ENCODE measurements at places on chromosomes 7 and 10.

DNA sequence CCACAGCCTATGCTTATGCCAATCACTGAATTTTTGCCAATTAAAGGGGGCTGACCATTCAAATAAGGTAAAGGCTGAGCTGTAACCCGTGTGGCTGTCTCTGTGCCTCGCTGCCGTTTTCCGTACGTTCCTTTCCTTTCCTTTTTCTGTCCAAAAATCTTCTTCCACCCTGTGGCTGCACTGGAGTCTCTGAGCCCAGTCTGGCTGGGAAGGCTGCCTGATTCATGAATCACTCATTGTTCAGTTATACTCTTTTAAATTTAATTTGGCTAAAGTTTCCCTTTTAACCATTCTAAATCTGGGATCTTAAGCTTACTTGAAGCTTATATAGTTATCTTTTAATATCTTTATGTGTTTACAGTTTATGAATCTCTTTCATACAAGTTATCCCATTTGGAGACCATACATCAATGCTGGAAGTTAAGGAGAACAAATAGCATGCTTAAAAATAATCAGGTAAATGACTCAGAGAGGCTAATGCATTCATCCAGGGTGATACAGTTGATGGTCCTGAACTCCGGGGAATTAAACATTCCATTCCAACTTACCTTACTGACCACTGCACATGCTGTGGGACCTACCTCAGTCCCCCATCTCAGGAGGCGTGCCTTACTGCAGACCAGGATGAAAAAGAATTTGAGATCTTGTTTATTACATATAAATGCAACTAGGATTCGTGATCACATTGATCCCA lies 385.3 kb upstream of the ADARB2 start:
- H3K4me3 ChIP-seq: no peak overlapping the region
- H3K4me1 ChIP-seq: no peaks in the 10 kb centered on the region
- DNase-seq: no peak
- no peaks in the 10 kb centered on the region for H3K36me3 ChIP-seq
- no peak overlapping the region for H3K27ac ChIP-seq

DNA sequence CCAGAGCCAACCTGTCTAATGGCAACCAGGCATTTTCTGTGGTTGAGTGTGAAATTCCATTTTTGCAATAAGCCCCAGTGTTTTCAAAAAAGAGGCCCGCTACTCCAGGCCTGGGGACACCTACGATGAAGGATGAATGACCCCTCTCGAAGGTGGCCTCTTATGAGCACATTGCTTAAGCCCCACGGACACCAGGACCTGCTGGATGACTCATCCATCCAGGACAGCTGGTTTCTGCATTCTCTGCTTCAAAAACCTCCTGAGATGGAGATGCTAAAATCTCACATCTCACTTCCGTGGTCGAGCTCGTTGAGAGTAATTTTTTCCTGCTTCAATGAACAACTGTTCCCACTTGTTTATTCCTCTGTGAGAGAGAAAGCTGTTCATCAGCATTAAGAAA lies 150.2 kb upstream of the FZD8 start:
- no peaks in the 10 kb centered on the region for H3K27me3 ChIP-seq
- H3K4me3 ChIP-seq: no peak overlapping the region
- H3K4me1 ChIP-seq: no peaks in the 10 kb centered on the region
- no peak for DNase-seq

- no peaks in the 10 kb centered on the region for H3K4me1 ChIP-seq
- no peaks in the 10 kb centered on the region for H3K36me3 ChIP-seq
- no peak overlapping the region for H3K27ac ChIP-seq
- H3K4me3 ChIP-seq: no peak overlapping the region
Observed at GRCh38 chr10:75512203-75512933, 80.9 kb downstream of the LRMDA start.

DNA sequence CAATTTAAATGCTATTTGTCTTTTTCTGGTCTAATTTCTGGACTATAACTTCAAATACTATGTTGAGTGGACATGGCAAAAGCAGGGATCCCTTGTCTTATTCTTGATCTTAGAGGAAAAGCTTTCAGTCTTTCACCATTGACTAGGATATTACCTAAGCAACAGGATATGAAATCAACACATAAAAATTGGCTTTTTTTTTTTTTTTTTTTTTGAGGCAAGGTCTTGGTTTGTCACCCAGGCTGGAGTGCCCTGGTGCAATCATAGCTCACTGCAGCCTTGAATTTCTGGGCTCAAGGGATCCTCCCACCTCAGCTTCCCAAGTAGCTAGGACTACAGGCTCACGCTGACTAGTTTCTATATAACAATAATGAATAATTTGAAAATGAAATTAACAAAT lies 90.8 kb downstream of the JMJD1C start:
- DNase-seq: no peak
- no peak overlapping the region for H3K27ac ChIP-seq
- no peaks in the 10 kb centered on the region for H3K27me3 ChIP-seq

GRCh38 chr10:129945526-129945925 lies 18.5 kb downstream of the EBF3 start:
- H3K4me1 ChIP-seq: no peaks in the 10 kb centered on the region
- no peak overlapping the region for H3K4me3 ChIP-seq
- no peak for DNase-seq

- peak overlapping the region; percentile 10 for H3K27ac ChIP-seq
- H3K27me3 ChIP-seq: peaks cover 21% of the 10 kb centered on the region
- no peak for DNase-seq
- H3K4me3 ChIP-seq: peak overlapping the region; percentile 65
- H3K36me3 ChIP-seq: peaks cover 13% of the 10 kb centered on the region
Observed at GRCh38 chr7:132485136-132485535, 91.1 kb downstream of the PLXNA4 start.

- no peaks in the 10 kb centered on the region for H3K36me3 ChIP-seq
- H3K27ac ChIP-seq: no peak overlapping the region
- no peaks in the 10 kb centered on the region for H3K4me1 ChIP-seq
Observed at GRCh38 chr10:86244297-86245014, 122.1 kb downstream of the GRID1 start.

GRCh38 chr7:120931243-120931642 lies 19.3 kb upstream of the ING3 start:
- H3K4me3 ChIP-seq: no peak overlapping the region
- H3K27ac ChIP-seq: no peak overlapping the region
- peaks cover 55% of the 10 kb centered on the region for H3K27me3 ChIP-seq
- DNase-seq: no peak

GRCh38 chr10:97647556-97647955 lies 7.1 kb downstream of the PI4K2A start:
- H3K4me3 ChIP-seq: no peak overlapping the region
- no peak for DNase-seq
- H3K27me3 ChIP-seq: no peaks in the 10 kb centered on the region
- peaks cover 26% of the 10 kb centered on the region for H3K4me1 ChIP-seq
- H3K36me3 ChIP-seq: peaks cover 12% of the 10 kb centered on the region
- peak overlapping the region; percentile 84 for H3K27ac ChIP-seq

- DNase-seq: no peak
- no peaks in the 10 kb centered on the region for H3K4me1 ChIP-seq
- no peaks in the 10 kb centered on the region for H3K36me3 ChIP-seq
- H3K4me3 ChIP-seq: no peak overlapping the region
- H3K27ac ChIP-seq: no peak overlapping the region
Observed at GRCh38 chr10:5064656-5065055, 29.6 kb upstream of the AKR1C3 start.

DNA sequence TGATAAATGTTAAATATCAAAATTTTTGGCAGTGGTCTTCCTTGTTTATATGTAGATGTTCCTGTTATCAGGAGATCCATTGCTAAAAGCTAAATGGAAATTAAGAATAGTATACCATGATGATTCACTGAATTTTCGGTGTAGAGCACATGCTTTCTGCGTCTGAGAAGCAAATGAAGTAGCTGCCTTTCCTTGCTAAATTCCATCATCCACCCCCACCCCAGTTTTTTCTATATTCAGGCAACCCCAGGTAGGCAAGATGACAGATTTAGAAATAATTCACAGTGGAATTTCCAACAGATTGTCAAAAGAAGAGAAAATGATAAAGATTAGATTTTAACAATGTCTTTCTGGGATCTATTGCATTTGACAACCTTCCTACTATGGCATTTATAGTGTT lies 231.9 kb downstream of the PLXDC2 start:
- H3K4me3 ChIP-seq: no peak overlapping the region
- H3K27ac ChIP-seq: no peak overlapping the region
- H3K27me3 ChIP-seq: no peaks in the 10 kb centered on the region
- DNase-seq: no peak
- H3K36me3 ChIP-seq: no peaks in the 10 kb centered on the region

GRCh38 chr7:4764402-4765007 lies 10.9 kb upstream of the AP5Z1 start:
- DNase-seq: no peak
- no peak overlapping the region for H3K4me3 ChIP-seq
- H3K27me3 ChIP-seq: no peaks in the 10 kb centered on the region
- peaks cover 18% of the 10 kb centered on the region for H3K36me3 ChIP-seq
- H3K4me1 ChIP-seq: no peaks in the 10 kb centered on the region

DNA sequence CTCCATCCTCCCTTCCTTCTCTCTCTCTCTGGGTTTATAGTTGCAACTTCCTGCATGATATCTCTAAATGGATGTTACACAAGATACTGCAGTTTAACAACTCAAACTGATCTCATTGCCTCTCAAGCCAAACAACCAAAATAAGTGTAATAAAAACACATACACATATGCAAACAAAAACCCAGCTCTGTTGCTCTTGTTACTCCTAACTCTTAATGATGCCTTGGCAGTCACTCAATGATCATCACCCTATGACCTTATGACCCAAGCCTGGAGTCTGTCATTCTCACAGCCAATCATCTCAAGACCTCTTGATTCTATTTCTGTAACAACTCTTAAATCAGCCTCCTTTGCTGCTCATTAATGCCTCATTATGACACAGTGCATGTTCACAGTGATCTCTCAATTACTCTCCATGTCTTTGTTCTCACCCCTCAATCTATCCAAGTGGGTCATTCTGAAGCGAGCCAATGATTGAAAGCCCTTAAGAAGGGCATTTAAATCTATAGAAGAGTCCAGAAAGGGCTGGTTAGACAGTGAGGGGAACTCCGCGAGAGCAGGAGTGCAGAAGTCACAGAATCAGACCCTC lies 210.9 kb downstream of the INHBA start:
- no peak for DNase-seq
- H3K27me3 ChIP-seq: no peaks in the 10 kb centered on the region
- no peaks in the 10 kb centered on the region for H3K36me3 ChIP-seq
- H3K4me3 ChIP-seq: no peak overlapping the region
- H3K27ac ChIP-seq: no peak overlapping the region

- H3K36me3 ChIP-seq: no peaks in the 10 kb centered on the region
- no peak overlapping the region for H3K4me3 ChIP-seq
- no peaks in the 10 kb centered on the region for H3K27me3 ChIP-seq
- no peak overlapping the region for H3K27ac ChIP-seq
- no peak for DNase-seq
Observed at GRCh38 chr10:20502903-20503585, 394.1 kb downstream of the NEBL start.

DNA sequence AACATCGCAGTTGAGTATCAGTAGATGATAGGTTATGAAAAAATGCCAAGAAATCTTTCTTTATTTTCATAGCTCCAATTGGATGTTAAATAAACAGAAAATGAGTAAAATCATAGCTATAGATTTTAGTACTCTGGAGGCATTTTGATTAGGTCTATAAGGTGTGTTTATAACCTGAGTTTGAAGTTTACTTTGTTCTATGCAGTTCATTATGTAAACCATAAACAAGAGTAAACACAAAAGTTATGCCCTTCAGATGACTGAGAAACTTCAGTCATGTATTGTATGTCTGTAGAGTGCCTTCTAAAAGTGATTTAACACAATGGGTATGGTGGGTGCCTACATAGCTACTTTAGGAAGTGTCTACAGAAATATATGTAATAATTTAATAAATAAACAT lies 13.6 kb downstream of the FOXP2 start:
- no peaks in the 10 kb centered on the region for H3K4me1 ChIP-seq
- no peak overlapping the region for H3K4me3 ChIP-seq
- H3K27ac ChIP-seq: no peak overlapping the region
- H3K36me3 ChIP-seq: no peaks in the 10 kb centered on the region

DNA sequence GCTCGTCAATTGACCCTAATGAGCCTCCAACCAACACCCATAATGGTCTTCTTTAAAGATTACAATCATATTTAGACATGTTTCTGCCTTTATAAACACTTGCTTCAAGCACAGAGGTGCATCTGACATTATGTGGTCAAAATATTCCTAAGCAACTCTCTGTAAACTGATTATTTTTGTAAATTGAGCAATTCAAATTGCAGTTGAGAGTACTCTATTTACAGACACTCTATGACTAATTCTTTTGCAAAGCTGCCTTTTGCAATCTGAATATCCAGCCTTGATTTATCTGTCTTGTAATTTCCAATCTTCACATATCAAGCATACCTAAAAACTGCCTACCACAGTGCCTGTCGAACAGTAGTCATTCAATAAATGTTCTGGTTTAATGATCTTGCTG lies 112.0 kb downstream of the PDE1C start:
- no peak overlapping the region for H3K4me3 ChIP-seq
- no peak overlapping the region for H3K27ac ChIP-seq
- H3K4me1 ChIP-seq: no peaks in the 10 kb centered on the region
- DNase-seq: no peak

DNA sequence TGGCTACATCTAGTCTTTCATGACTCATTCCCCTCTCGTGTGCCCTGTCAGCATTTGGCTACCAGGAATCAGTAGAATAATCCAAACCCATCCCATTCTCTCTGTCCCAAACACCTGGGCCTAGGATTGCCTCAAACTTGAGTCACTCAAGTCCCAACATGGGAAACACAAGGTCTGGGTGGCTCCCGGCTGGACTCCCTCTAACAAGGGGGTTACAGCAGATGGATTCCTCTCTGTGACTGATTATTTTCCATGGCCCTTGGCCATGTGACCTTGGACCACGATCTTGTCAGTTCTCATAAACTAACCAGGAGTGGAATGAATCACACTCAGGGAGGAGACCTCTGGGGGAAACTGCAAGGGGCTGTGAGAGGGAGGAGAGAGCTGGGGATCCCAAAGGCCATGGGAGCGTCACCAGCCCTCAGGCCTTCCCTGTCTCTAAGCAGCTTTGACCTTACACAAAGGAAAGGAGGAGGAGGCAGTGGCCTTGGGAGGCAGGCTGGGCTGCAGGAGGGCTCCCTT lies 533.1 kb downstream of the KCNMA1 start:
- H3K4me3 ChIP-seq: no peak overlapping the region
- no peaks in the 10 kb centered on the region for H3K4me1 ChIP-seq
- peaks cover 39% of the 10 kb centered on the region for H3K27me3 ChIP-seq
- no peak overlapping the region for H3K27ac ChIP-seq
- no peaks in the 10 kb centered on the region for H3K36me3 ChIP-seq
- no peak for DNase-seq

GRCh38 chr10:125982260-125982948 lies 86.0 kb downstream of the FANK1 start:
- no peak for DNase-seq
- peaks cover 2% of the 10 kb centered on the region for H3K36me3 ChIP-seq
- H3K27ac ChIP-seq: no peak overlapping the region
- H3K4me1 ChIP-seq: no peaks in the 10 kb centered on the region
- peaks cover 17% of the 10 kb centered on the region for H3K27me3 ChIP-seq

DNA sequence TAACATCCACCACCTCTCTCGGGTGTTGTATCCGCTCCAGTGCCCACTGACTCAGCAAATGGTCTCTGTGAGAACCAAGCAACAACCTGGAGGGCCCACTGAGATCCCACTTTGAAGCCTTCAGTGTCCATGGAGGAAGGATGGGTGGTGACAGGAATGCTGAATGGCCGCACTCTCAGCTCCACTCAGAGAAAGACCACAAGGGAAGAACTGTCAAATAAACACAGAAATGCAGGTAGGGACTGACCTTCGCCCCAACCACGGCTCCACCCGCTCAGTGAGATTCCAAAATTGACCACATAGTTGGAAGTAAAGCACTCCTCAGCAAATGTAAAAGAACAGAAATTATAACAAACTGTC lies 65.8 kb downstream of the VIPR2 start:
- H3K4me3 ChIP-seq: no peak overlapping the region
- H3K36me3 ChIP-seq: no peaks in the 10 kb centered on the region
- H3K27me3 ChIP-seq: no peaks in the 10 kb centered on the region
- H3K4me1 ChIP-seq: peaks cover 1% of the 10 kb centered on the region
